ENCODE measurements at places on chromosomes 5 and 9.

DNA sequence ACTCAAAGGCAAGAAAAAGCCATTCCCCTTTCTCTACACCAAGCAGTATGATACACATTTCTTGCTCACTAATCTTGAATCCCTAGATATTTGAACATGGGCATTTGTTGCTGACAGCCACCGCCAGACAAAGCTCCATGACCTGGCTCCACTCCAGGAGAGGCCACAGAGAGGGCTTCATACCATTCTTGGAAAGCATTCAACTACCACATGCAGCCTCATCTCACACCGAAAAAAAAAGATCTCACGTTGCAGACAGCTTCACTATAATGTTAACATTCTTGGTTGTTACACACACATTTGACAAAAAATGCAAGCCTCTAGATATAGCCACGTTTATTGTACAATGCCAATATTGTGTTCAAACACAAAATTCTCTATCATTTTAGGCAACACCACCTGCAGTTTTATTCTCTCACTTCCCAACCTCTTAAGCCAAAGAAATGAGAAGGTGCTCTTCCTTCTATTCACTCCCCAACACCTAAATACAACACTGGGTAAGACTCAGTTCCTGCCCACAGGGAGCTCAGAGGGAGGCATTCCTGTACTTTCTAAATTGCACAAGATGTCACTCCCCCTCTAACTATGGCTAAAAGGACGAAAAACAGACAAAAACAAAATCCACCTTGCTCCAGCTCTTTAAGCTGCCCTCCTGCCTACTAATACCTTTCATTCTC lies 222.4 kb downstream of the TSSK1B start:
- DNase-seq, result no peak

DNA sequence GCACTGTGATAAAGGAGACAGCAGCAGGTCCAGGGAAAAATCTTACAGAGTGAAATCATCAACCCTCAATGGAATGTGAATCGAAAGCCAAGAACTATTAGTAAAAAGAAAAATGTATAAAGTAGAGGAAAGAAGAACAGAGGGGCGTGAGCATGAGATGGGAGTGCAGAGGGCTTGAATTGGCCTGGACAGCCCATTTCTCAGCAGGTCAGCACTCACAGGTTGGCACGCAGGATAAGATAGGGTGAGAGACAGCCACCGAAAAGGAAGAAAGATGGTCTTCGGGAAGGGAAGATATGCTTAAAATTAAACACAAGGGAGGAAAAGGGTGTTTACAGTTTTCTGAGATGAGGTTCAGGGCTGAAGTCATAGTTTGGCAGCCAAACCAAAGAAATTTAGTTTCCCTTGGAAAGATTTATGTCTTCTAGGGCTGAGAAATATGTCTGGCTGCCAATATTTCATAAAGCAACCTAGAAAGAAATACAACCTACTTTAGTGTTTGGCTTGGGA lies 524.7 kb downstream of the SPATA31D1 start:
- no peak for DNase-seq

- no peak for DNase-seq
Measured at GRCh38 chr5:152397581-152397980, 7.5 kb downstream of the NMUR2 start.

GRCh38 chr5:126403876-126404275 lies 19.3 kb upstream of the GRAMD2B start:
- no peak for DNase-seq

- DNase-seq, result no peak
Measured at GRCh38 chr9:79013715-79014610, 557.8 kb upstream of the TLE4 start.

GRCh38 chr9:124209774-124210173 lies 48.0 kb upstream of the NEK6 start:
- DNase-seq, result no peak

DNA sequence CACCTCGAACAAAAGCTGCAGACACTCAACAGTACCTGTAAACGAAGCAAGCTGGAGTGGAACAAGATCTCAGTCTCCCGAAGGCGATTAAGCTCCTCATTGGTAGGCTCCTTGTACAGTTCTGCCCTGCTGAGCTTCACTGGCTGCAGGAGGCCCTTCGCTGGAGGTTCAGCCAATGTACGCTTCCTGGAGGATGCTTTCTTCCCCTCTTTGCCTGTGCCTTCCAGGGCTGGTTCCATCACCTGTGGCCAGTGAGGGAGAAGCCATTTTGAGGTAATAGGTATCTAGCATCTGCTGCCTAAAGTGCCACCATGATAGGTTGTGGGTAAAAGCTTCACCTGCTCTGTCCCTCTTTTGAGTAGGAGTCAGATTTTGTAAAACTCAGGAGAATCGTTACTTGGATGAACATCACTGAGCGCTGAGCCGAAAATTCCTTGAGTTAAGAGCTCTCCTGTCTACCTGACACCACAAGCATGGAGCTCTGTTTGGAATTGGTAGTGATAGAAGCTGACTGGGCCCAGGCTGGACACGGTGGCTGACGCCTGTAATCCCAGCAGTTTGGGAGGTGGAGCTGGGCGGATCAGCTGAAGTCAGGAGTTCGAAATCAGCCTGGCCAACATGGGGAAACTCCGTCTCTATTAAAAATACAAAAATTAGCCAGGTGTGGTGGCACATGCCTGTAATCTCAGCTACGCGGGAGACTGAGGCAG lies 1.4 kb downstream of the NOL6 start:
- DNase-seq, result no peak

- DNase-seq, result no peak
Measured at GRCh38 chr9:133557581-133557980, 23.1 kb downstream of the ADAMTSL2 start.

GRCh38 chr5:180460834-180461233 lies 33.3 kb upstream of the CNOT6 start:
- DNase-seq, result no peak

DNA sequence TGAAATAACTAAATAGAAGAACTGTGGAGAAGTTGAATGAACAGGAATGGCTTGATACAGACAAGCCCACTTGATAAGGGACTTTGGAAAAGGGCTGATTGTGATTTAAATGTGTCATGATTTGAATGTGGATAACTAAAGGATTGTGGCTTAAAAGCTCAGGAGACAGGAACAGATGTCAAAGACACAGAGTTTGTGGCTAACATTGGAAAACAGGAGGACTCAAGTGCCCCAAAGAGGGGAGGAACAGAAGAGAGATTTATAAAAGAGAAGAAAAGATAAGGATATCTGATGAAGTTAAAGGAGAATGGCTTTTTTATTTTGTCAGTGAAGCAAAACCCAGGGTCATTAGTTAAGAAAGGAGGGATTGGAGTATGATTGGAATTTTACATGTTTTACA lies 124.2 kb upstream of the TRPM3 start:
- no peak for DNase-seq

DNA sequence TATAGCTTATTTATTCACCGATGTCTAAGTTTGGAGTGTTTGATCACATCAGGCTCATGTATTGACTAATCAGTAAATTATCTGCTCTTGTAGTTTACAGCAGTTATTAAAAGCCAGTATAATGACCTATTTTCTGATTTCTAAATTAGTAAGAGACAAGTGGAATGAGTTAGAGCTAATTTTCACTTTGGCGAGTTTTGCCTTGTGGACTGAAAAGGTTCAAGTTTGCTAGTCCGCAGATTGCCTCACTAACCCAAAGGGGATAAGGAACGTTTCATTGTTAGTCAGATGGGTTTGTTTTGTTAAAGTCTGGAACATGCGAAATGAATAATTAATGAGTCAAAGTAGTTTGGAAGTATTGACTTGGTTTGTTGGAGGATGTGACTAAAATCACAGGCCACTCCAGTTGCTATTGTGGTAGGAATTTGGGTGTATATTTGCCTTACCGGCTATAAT lies 40.1 kb downstream of the SMARCA2 start:
- no peak for DNase-seq

DNA sequence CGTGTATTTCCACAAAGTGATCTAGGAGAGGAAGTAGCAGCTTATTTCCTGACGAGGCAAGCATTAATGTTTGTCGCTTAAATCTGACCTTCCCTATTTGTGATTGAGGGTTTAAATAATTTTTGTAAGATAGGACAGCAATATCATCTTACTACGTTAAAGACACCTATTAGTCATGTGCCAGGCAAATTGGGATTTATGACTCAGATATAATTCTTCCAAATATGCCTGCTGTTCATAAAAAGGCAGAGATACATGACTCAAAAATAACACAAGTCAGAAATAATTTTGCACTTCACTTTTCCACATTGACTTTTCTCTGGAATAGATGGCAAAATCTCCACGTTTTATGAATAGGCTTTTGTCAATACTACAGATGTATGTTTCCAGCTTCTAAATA lies 43.0 kb upstream of the CDH12 start:
- no peak for DNase-seq

GRCh38 chr5:78006449-78006848 lies 230.3 kb upstream of the TBCA start:
- DNase-seq, result no peak

GRCh38 chr9:97322105-97322504 lies 14.6 kb downstream of the CCDC180 start:
- DNase-seq, result no peak

- DNase-seq, result no peak
Measured at GRCh38 chr9:124190761-124191160, 67.0 kb upstream of the NEK6 start.

DNA sequence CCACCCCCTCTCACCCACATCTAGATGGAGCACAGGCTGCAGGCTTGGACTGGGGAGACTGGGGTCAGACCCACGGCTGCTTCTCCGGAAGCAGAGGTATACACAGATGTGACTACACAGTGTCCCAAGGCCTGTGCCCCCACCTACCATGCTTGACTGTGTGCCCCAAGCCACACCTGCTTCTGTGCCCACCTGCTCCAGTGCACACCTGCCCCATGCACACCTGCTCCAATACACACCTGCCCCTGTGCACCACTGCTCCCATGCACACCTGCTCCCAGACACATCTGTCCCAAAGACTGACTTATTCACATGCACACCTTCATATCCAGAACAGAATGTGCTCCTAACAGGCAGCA lies 5.5 kb upstream of the COL5A1 start:
- no peak for DNase-seq

DNA sequence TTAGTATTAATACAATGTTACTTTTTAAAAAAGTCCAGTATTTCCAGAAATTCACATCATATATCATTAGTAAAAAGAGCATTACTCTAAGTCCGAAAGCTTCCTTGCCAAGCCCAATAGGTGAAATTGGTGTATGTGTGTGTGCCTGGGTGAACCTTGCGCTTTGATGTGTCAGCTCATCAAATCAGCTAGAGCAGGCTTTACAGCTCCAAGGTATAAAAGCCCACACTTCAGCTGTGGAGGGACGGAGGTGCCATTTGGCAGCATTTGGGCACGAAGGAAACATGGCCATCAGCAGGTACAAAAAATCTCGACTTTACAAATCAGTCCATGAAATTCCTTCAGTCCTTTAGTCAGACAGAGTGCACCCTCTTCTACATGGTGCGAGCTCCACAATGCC lies 76.5 kb upstream of the IL7R start:
- no peak for DNase-seq

GRCh38 chr9:89648247-89649000 lies 43.6 kb downstream of the GADD45G start:
- no peak for DNase-seq

GRCh38 chr5:65907135-65907534 lies 19.2 kb upstream of the ERBIN start:
- DNase-seq, result no peak

DNA sequence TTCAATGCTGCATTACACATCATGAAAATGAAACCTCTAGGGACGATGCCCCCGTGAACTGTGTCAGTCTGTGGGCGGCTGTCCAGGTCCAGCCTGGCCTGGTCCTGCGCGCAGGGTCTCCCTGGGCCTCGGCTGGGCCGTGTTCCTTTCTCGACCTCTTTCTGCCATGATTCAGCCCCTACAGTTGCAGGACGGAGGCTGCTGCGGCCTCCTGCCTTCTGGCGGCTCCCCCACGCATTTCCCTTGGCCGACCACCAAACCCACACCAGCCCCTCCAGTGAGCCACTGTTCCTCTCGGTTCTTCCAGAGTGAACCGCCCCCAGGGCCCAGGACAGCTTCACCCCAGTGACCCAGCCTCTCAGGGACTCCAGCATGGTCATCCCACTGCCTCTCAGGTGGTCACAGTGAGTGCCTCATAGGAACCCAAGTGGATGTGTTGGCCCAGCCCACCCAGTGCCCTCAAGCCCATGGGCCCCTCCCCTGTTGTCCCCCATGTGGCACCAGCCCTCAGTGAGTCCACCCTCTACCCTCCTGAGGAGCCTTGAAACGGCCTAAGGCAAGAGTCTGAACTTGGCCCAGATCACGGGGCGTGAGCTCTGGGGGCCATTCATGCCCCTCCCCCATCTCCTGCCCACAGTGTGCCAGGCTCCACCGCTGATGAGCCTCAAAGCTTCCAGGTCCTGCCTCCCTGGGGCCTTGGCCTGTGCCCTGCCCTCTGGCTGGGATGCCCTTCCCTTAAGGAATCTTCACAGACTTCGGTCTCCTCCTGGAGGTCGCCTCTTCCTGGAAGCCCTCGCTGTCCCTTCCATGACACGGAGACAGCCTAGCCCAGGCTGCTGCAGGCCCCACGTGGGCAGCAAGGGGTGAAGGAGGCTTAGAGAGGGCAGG lies 10.0 kb upstream of the CLIC3 start:
- DNase-seq, result no peak

DNA sequence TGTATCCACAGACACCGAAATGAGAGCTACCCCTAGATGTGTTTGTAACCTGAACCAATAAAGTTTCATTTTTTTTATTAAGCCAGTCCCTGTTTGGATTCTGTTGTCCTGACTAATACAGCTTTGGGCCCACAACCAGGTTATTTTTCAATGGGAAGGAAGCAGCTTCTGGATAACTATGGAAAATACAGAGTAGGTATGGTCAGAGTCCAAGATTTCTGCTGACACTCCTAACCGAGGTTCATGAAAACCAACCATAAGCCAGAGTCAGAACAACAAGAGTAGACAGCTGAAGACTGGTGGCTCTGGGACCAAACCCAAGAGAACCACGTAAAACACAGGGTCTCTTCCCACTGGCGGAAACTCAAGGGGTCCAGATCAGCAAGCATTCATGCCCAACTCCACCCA lies 10.8 kb downstream of the KLF9 start:
- no peak for DNase-seq

- no peak for DNase-seq
Measured at GRCh38 chr9:121817476-121817875, 166.0 kb downstream of the DAB2IP start.

- DNase-seq, result no peak
Measured at GRCh38 chr5:145162626-145163025, 672.5 kb downstream of the PRELID2 start.

- no peak for DNase-seq
Measured at GRCh38 chr9:3768286-3768685, 242.5 kb upstream of the RFX3 start.

- peak; percentile 27 for DNase-seq
Measured at GRCh38 chr5:139745800-139746690, 49.6 kb upstream of the PSD2 start.

Measured in stimulated activated CD8-positive, alpha-beta memory T cell treated with anti-CD3 and anti-CD28 coated beads, Interleukin-7, amount 100 ng/mL, for 1 hour (primary cell).